ENCODE measurements at places on chromosomes 6 and 20.

GRCh38 chr6:140572129-140572528 lies 1197.7 kb upstream of the CITED2 start:
- DNase-seq = no peak

GRCh38 chr6:145559836-145560235 lies 175.5 kb downstream of the EPM2A start:
- no peak for DNase-seq

DNA sequence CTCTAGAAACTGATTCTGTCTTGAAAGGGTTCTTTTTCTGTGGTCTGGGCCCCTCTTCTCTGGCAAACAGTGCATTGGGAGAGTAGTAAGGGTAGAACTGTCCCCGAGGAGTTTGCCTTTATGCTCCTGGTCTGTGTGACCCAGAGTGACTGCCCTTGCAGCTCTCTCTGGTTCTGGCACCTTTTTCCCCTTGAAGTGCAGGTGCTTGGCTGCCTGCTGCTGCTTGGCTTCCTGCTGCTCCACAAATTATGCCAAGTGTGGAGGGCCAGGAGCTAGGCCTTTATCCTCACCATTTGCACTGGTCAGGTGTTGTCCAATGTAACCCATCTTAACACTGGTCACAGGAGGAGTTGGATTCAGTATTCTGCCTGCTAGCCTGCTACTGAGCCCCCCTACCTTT lies 11.2 kb downstream of the KIZ start:
- DNase-seq = peak; percentile 8

DNA sequence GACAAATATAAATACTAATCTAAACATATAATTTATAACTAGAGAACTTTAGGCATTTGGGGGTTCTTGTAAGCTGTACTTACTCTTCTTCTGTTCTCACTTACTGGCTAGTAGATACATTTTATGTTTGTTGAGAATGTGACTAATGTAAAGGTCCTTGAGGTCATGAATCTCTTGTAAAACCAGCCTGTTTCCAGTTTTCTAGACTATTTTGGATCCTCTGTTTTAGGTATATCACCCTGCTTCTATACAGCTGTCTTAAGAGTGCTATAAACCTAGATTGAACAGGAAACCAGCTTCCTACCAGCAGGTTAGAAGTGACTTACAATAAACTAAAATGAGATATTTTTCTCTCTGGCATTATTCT lies 134.2 kb downstream of the PLCB4 start:
- DNase-seq = no peak

- no peak for DNase-seq
These were observed 1.1 kb upstream of the APOBEC2 start for GRCh38 chr6:41051873-41052272.

- DNase-seq = no peak
These were observed 223.6 kb downstream of the OGFRL1 start for GRCh38 chr6:71512256-71512655.

DNA sequence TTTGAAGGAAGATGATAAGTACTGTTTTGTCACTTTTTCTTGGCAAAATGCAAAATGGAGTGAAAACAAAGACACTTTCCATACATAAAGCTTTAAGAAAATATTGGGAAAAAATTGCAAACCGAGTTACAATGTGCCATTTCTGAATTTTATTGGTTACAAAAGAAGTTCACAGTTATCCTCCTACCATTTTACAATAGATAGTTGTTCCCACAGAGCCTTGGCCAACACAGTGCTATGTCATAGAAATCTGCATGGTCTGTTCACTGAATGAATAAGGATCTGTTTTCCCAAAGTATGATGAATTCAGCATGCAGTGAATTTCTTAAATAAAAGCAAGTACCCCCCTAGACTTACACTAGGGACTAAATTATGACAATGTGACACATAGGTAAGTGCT lies 268.2 kb upstream of the POU3F2 start:
- no peak for DNase-seq

- no peak for DNase-seq
These were observed 237.6 kb downstream of the QKI start for GRCh38 chr6:163651915-163652668.

DNA sequence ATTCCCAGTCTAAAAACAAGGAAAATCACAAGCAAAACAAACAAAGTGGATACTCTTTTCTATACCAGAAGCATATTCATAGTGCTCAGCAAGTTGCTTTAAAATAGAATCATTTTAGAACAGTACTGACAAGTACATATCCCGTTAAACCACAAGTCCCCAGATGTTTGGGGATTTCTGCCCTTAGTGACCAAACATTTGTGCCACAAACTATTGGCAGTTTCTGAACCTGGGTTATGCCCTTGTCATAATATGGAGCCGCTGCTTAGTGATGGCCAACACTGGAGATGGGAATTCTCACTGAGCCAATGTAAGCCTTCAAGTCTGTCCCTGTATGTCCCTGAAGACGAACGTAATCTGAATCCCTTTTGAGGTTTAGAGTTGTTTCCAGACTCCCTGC lies 436.7 kb upstream of the JAG1 start:
- DNase-seq = no peak

GRCh38 chr20:57794600-57795341 lies 85.0 kb upstream of the PMEPA1 start:
- DNase-seq = no peak

DNA sequence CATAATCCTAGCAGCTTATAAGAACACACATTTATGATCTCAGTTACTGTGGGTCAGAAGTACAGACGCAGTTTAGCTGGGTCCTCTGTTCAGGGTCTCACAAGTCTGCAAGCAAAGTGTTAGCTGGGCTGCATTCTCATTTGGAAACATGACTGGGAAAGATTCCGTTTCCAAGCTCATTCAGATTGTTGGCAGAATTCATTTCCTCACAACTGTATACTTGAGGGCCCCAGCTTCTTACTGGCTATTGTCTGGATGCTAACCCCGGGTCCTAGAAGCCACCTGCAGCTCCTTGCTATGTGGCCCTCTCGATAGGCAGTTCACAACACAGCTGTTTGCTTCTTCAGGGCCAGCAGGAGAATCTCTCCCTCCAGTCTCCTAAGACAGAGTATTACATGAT lies 13.1 kb downstream of the TCP11 start:
- no peak for DNase-seq

DNA sequence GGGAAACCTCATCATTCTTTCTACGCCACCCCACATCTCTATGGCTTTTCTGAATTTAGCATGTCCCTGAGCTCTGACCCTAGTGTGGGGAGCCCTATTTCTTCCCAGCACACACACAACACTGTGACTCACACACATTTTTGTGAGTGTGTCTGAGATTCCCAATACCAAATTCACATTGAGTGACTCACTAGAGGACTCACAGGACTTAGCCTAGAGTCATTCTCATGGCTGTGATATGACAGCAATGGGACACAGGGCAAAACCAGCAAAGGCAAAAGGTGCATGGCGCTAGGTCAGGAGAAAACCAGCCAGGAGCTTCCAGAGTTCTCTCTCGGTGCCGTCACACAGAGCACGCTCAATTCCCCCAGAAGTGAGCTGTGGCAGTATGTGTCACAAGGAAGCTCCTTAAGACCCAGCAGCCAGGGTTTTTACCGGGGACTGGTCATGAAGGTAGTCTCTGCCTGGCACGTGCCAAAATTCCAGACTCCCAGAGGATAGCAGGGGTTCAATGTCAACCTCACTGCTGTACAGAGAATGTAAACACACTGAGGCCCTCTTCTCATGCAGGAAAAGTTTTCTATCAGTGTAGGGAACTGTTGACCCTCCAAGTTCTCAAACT lies 6.2 kb downstream of the CSTL1 start:
- DNase-seq = no peak

- no peak for DNase-seq
These were observed 188.0 kb upstream of the RAB32 start for GRCh38 chr6:146355521-146356100.

DNA sequence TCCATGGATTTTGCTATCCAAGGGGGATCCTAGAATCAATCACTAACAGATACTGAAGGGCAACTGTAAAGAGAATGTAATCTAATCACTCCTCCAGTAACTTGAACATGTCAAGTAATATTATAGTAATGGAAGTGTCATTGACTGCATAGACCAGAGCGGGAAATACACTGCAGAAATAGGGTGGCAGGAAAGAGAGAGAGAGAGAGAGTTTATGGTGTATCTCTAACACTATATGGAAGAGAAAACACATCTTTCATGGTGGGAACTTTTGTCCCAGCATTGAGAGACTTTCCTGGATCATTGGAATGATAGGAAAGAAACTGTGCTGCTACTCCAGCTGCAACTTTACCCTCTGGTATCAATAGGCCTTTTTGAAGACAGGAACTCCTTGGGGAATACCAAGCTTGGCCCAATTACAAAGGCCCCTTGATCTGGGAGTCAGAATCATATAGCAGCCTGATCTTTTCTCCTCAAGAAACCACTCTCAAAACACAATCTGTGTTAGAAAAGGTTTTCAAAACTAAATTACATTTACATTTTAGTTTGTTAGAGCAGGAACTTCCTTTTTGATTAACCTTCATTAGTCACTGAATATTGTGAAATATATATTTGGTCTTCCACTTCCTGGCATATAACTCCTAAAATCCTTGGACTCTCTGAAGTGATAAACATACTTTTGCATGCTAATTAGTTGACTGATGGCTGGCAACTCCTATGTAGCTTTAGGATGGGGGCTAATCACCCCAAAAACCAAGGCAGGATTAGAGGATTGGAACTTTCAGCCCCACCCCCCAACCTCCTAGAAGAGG lies 29.5 kb upstream of the RNGTT start:
- DNase-seq = no peak

GRCh38 chr6:3822747-3823445 lies 26.3 kb upstream of the FAM50B start:
- no peak for DNase-seq

DNA sequence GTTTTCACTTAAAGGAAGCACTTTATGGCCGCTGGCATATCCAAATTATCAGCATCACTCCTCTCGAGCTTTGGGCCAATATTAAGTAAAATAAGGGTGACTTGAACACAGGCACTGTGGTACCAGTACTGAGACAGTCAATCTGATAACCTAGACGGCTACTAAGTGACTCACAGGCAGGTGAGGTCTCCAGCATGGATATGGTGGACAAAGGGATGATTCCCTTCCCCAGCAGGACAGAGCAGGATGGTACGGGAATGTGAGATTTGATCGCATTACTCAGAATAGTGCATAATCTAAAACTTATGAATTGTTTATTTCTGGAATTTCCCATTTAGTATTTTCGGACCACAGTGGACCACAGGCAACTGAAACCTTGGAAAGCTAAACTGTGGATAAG lies 55.7 kb downstream of the TNFRSF21 start:
- no peak for DNase-seq

- DNase-seq = no peak
These were observed 40.3 kb upstream of the XRN2 start for GRCh38 chr20:21262812-21263211.

GRCh38 chr6:2687456-2687855 lies 63.3 kb downstream of the MYLK4 start:
- no peak for DNase-seq

GRCh38 chr6:28489366-28490204 lies 26.0 kb downstream of the GPX6 start:
- DNase-seq = peak; percentile 10
